Left cardiac atrium (tissue), 4 donors: ENCODE measurements at places on chromosomes 1 and 21. TPM values are rescaled to one million over a fixed set of nuclear protein-coding genes. Genes with fewer than 3 reads are reported as not detected.

DNA sequence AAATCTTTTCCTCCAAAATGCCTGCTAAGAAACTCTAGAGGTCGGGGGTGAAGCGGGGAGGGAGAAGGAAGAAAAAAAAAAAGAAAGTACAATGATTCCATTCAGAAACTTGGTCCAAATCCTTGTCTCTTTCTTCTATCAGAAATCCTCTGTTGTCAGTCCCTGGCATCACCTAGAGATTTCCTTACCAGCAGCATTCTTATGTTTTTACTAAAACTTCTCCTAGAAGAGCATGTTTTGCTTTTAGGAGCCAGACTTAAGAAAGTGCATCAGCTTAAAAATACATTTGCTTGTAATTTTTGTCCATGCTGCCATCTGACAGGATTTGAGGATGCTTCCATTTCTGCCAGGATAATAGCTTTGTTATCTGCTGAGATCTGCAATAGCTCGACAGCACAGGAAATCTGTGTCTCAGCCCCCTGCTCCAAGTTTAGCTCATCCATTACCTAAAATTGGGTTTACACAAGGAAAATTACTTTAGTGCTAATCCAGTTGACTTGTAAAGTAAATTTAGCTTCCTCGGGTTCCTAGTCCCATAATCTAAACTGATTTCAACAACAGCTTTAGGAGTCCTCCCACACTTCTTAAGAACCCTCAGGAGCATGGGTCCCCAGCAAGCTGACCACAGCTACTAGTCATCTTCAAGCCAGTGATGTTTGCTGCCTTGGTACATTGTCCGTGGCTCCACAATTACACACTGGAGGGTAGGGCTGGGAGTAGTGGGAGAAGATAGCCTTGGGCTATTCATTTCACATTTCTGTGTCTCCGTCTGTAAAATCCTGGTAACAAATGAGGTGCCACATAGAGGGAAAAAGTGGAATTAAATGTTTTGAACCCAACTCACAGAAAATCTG, 92.3 kb upstream of the UBE2U start:
- DNase-seq, result no peak

GRCh38 chr1:149936170-149936991, at the start of gene MTMR11:
MTMR11 (minus strand) TSS chr1:149936879; CDS start chr1:149936647, 232 bp downstream.
- DNase-seq, result no peak

DNA sequence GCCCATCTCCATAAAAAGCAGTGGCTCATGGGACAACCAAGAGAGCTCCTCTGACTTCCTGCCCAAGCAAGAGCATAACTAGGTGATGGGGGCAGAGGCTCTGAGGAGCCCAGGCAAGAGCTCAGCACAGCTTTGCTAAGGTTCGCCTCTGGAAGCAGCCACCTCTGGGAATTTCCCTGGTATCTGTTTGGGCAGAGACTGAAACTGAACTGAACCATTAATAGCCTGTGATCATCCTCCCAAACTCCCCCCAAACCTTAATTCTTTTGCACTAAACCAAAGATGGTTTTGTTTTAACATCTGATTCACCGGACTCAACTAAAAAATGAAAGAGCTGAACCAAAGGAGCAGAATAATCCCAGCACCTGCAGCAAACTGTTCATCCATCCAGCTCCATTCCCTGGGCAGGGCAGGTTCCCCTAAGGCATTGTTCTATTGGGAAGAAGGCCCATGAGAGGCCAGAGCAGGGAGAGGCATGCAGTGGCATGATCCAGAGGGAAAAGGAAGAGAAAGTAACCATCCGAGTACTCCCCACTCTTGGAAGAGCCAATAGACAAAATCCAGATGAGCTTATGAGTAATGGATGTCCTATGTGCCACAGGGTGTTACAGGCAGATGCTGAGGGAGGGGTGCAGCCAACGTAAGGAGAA, 77.8 kb upstream of the KAZN start:
- no peak for DNase-seq

KRTAP19-3 gene
- total RNA-seq, result not detected

CHI3L2 gene
- total RNA-seq, result 11.7 TPM

PRR9 gene
- total RNA-seq, result not detected

TSPEAR gene
- total RNA-seq, result 0.39 TPM

DNA sequence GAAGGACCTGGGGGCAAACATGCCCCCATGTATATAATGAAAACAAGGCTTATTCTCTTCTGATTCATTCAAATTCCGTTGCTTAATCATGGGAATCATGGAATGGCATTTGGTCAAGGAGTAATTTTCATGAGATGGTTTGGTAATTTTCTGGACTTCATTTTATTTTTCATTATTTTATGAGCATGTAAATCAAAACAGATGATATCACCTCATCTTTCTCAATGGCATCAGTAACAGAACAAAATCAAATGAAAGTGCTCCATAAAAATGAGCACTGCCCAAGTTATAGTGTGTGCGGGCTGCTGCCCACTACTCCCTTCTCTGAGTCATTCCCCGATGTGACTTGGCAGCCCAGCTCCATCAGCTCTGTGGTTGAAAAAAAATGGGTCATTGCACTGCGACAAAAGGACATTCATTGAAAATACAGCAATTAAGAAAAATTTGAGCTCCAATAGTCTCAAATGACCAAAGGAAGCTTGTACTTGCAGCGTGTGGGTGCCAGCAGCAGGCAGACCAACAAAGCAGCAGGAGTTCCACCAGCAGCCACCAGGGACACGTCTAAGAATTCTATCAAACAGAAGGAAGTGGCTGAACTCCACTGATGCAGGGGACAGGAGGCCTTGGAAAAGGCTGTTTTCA, 84.3 kb upstream of the VAV3 start:
- peak; percentile 44 for DNase-seq

- DNase-seq, result no peak
Observed at GRCh38 chr1:1306661-1307260, 969 bp downstream of the ACAP3 start.

DNA sequence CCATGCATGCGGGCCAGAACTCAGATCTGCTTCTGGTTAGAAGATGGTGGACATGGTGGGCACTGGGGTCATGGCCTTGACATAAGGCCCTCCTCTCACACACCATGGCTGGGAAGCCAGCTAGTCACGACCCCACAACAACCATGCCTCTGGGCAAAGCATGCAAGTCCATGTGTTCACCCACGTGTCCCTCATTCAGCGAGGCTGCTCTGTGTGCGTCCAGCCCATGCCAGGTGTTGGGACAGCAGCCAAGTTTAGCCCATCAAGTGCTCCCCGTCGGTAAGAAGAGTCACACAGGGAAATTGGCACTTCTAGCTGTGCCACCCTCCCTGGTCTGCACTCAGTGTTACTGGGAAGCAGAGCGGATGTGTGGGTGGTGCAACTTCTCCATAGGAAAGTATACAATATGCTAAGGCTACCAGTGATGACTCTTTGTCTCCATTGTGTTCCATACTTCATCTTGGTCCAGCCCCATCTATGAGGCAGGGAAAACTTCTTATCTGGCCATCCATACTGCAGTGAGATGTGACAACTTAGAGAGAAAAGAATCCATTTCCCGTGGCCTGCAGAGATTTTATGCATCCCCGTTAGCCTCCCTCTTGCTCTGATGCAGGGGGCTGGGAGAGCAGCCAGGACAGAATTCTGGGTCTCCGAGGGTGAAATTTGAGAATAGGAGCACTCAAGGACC, 198.0 kb downstream of the GRIK3 start:
- DNase-seq, result no peak

DNA sequence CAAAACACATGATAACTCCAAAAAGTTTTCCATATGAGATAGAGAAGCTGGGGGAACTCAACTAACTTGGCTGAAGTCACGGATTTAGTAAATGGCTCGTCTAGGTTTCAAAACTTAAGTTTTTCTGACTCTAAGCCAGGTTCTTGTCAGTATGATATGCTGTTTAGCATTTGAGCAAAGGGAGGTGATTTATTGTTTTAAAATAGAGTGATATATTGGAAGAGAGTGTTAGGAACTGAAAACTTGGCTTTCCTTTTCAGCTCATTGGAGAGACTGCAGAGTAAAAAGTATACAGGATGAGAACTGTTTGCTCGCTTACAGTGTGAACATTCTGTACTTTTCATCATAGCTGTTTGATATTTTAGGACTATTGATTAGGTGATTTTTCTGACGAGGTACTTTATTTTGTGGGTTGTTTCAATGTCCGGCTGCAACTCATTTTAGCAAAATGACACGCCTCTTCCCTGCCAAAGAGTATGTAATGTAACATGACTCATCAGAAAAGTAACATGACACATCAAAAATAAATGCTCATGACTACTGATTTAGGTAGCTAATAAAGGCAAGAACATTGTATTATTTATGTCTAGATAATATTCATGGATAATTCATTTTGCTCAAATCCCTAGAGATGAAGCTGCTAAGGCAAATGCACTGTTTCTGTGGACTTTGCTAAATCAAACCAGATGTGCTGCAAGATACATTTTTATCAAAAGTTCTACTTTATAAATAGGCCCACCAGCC, 355.1 kb downstream of the GPATCH2 start:
- no peak for DNase-seq

AKR7A3 gene
- total RNA-seq, result 0.12 TPM

GRCh38 chr21:26546446-26547097, 26.5 kb downstream of the CYYR1 start:
- DNase-seq, result peak; percentile 30

KIF26B gene
- total RNA-seq, result 0.12 TPM

DNA sequence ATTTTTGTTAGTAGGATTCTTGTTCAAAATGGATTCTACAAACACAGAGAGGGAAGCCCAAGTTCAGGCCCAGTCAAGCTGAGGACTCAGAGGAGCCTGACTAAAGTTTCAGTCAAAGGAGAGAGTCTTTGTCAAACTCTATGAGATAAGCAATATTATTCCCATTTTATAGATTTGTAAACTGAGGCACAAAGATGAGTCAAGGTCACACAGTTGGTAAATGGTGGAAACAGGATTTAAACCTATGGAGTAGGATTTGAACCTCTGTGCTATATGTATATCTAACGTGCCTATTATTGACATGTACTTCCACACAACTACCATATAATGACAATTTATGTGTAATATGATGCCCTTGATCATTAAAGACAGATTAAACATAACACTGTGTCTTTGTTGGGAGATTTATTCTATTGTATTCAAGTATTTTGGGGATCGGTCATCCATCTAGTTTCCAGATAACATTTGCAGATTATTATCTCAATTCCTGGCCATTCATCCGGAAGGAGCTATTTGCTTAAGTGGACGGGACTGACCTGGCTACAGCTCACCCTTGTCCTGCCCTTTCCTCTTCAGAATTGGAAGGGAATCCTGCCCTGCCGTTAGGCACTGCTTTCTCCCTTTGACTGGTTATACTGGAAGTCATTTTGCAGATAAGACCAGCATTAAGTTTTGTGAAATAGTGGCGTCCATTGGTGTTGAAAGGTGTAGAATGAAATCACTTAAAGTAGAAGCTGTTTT, 86.1 kb upstream of the LMO4 start:
- DNase-seq, result no peak

GRCh38 chr1:248625166-248625565, 9.7 kb downstream of the OR2T11 start:
- no peak for DNase-seq

DNALI1 gene
- total RNA-seq, result 6.3 TPM

DNA sequence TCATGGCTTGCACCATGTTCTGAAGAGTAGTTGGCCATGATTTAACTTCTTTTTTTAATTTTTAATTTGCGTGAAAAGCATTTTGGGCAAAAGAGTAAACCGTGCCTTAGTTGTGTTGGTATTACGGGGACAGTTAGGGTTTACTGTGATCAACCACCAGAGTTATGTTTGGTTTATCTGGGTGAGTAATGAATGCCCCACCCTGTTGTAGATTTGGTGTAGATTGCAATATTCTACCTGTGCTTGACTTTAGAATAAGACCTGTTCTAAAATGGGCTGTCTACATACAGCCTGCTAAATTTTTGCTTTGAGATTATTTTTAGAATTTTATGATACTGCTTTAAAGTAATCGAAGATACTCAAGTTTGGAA, 1.4 kb downstream of the USP25 start:
- no peak for DNase-seq

DNA sequence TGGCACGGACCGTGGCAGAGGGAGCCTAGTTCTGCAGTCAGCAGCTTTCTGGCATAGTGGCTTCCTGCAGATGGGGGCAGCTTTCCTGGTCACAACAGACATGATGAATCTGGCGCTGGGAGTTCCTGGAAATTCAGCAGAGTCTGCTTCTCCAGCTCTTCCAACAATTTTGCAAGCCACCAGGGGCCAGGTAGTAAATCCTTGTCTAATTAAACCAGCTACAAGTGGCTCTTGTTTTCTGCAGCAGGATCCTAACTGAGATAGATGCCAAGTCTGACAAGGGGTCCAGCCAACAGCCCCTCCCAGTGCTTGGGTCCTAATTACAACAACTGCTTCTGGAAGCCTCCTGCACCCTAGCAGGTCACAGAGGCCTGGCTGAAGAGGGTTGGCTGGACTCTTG, 35.8 kb downstream of the TRIM62 start:
- DNase-seq, result no peak

GRCh38 chr1:226051365-226051764, 11.2 kb upstream of the H3-3A start:
- no peak for DNase-seq

GRCh38 chr1:26110731-26111529, 694 bp upstream of the PDIK1L start:
- DNase-seq, result peak; percentile 84

DNA sequence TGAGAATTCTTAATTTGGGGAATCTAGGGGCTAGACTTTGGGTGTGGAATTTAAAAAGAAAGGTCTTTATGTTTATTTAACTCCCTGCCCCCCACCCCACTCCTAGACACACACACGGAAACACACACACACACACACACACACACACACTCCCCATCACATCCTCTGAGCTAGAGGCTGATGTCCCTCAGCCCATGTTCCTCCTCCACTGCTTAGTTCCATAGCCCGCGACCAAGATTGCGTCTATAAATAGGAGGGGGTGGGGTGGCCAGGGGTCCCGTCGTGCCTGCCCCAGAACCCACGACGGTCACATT, 655 bp upstream of the KIRREL1 start:
- peak; percentile 34 for DNase-seq

GRCh38 chr21:32742396-32742795, 14.6 kb upstream of the SYNJ1 start:
- DNase-seq, result no peak

DNA sequence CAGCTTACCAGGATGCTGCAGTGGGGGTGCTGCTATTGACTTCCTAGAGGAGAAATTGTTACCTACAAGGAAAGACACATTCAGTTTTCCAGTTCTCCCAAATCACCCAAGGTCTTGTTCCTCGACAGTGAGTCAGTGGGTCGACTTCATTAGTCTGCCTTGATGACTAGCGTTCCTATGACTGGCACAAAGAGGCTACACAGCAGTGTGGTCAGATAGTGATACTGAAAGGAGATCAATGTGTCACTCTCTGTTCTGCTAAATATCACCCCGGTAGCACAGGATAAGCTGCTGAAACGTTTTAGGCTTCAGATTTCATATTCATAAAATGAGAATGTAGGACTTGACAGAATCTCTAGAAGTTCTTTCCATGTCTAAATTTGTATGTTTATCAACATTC, 357.4 kb downstream of the LMX1A start:
- no peak for DNase-seq

- peak; percentile 18 for DNase-seq
Observed at GRCh38 chr1:208682664-208683013, 438.5 kb upstream of the PLXNA2 start.
